ENCODE measurements at places on chromosomes 7 and 10.

DNA sequence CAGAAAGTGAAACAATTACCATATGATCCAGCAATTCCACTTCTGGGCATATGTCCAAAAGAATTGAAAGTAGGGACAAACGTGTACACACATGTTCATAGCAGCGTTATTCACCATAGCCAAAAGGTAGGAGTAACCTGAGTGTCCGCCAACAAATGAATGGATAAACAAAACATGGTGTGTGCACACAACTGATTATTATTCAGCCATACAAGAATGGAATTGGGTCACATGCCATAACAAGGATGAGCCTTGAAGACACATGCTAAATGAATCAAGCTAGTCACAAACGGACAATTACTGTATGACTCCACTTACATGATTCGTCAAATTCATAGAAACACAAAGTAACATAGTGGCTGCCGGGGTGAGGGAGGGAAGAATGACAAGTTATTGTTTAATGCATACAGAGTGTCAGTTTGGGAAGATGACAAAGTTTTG, 4.1 kb upstream of the OIT3 start:
- DNase-seq, result no peak

GRCh38 chr7:28311670-28312069, 100.6 kb upstream of the CREB5 start:
- no peak for DNase-seq

- no peak for DNase-seq
Observed at GRCh38 chr7:29839302-29839701, 33.0 kb downstream of the WIPF3 start.

DNA sequence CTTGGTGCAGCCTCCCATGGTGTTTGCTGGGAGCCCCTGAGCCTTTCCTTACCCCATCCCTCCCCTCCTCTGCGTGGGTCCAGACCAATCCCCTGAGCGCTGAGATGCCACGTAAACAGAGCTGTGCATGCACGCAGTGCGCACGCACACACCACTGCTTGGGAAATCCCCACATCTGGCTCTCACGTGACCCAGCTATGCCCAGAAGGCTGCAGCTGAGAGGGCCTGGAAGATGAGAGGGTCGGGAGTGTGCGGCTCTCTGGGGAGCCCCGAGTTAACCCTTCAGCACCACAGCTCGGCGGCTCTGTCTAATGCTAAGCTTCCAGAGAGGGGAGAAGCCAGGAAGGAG, 177.2 kb downstream of the SH3PXD2A start:
- no peak for DNase-seq

GRCh38 chr7:128974241-128974934, 36.7 kb downstream of the IRF5 start:
- no peak for DNase-seq

DNA sequence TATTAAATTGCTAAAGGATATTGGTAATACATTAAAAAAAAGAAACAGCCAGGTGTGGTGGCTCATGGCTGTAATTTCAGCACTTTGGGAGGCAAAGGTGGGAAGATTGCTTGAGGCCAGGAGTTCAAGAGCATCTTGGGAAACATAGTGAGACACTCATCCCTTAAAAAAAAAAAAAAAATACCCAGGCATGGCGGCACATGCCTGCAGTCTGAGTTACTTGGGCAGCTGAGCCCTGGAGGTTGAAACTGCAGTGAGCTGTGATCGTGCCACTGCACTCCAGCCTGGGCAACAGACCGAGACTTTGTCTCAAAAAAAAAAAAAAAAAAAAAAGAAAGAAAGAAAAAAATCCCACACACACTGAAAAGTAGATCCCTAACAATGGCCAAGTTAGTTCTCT, 59.7 kb downstream of the MACC1 start:
- no peak for DNase-seq

DNA sequence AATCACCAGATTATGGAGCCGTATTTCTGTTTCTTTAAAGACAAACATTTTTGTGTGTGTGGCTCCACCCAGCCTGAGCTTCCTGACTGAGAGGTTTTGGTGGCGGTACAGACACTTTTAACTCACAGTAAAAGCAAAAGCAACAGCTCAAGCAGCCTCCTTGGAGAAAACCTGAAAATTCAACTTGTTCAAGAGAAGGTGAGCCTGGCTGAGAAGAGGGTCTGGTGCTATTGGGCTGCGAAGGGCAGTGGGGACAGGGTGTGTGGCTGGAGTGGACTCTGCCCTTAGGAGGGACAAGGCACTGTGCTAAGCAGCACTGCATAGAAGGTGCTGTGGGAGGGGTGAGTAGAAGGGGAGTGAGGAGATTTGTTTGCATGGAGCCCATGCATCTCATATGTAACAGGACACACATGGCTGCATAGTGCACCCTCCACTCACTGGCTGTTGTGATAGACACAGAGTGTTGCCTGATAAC, at the start of gene GIMAP7:
Gene GIMAP7 (plus strand): TSS at position 125 of the 475 bp plus-strand sequence. CDS start 5,103 bp downstream, outside the sequence.
- no peak for DNase-seq

DNA sequence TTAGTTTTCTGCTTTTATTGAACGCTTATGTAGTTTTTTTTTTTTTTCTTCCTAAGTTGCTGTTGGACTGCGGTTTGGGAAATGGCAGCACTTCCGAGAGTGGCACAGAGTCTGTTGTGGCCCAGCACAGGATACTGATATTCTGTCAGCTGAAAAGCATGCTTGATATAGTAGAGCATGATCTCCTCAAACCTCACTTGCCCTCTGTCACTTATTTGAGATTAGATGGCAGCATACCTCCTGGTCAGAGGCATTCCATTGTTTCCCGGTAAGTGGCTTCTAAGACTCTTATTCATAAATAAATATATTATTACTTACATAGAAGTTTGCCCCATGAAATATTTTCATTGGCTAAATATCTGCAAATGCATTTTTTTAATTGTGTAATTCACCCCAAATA, 101.1 kb downstream of the BTAF1 start:
- DNase-seq, result no peak

GRCh38 chr7:36545291-36545690, 155.6 kb downstream of the ANLN start:
- DNase-seq, result no peak

GRCh38 chr10:63666836-63667383, 145.7 kb downstream of the REEP3 start:
- DNase-seq, result no peak

Data from endothelial cell (in vitro differentiated cells).